ENCODE measurements at places on chromosomes 3 and 15.

GRCh38 chr3:12120374-12121140 is 38.2 kb downstream of the TIMP4 start:
- no peak for DNase-seq

GRCh38 chr3:150885535-150885934 is 19.7 kb downstream of the MINDY4B start:
- no peak for DNase-seq

DNA sequence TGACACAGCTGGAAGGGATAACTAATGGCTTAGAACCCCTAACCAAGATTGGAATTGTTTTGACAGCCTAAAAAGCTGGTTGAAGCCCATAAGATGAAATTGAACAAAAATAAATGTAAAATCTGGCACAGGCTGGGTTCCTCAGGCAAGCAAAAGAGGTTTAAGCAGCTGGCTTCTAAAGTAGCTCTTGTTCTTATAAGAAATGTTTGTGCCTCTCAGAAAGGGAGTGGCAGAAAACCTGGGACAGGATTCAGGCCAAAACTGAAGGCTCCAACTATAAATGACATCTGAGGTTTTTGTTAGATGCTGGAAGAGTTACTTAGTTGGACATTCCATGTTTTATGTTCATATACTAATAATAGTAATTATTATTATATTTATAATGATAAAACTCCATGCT is 378.3 kb downstream of the CNTN4 start:
- DNase-seq: no peak

- no peak for DNase-seq
These were observed 170.0 kb downstream of the MINAR1 start for GRCh38 chr15:79602180-79602579.

GRCh38 chr3:194612221-194612620 is 21.0 kb downstream of the TMEM44 start:
- DNase-seq: no peak

- DNase-seq: peak; percentile 5
These were observed 518.6 kb downstream of the GBE1 start for GRCh38 chr3:81242871-81243270.

DNA sequence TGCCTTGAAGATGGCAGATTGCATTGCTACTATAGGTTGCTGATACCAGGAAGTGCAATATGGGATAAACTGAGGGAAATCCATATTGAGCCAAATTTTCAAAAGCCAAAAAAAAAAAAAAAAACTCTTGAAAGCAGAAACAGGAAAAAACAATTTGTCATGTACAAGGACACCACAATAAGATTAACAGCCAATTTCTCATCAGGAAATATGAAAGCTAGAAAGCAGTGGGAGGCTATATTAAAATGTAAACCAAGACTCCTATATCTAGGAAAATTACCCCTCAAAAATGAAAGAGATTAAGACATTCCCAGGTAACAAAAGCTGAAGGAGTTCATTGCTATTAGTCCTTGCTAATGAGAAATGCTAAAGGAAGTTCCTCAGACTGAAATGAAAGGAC is 462.8 kb upstream of the DPH6 start:
- DNase-seq: no peak
